ENCODE measurements at places on chromosomes 7 and 10.

DNA sequence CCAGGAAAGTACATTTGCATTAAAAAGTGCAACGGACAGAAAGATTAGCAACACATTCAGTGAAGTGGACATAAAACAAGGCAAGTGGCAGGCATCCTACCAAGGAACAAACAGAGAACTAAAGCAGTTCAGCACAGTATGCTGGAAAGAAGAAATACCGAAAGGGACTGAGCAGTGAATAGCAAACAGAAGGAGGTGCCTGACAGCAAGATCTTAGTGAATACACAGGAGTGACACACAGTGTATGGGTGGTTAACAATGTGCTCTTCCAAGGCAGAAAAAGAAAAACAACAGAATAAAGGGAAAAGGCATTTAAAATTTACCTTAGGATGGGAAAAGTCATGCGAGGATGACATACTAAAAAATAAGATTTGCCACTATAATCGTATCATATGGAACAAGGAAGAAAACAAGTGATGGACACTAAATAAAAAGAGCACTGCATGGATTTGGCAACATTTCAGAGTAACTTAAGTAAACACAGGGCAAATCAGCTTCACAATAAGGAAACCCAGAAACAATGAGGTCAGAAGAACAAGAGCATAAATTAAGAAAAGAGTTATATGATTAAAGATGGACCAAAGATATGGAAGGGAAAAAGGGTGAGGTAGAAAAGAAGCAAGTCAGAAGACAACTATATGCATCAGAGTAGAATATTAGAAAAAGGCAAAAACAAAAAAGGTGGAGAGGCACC lies 29.5 kb downstream of the MEST start:
- DNase-seq = no peak

- no peak for DNase-seq
Observed at GRCh38 chr10:126583552-126584200, 86.8 kb downstream of the C10orf90 start.

DNA sequence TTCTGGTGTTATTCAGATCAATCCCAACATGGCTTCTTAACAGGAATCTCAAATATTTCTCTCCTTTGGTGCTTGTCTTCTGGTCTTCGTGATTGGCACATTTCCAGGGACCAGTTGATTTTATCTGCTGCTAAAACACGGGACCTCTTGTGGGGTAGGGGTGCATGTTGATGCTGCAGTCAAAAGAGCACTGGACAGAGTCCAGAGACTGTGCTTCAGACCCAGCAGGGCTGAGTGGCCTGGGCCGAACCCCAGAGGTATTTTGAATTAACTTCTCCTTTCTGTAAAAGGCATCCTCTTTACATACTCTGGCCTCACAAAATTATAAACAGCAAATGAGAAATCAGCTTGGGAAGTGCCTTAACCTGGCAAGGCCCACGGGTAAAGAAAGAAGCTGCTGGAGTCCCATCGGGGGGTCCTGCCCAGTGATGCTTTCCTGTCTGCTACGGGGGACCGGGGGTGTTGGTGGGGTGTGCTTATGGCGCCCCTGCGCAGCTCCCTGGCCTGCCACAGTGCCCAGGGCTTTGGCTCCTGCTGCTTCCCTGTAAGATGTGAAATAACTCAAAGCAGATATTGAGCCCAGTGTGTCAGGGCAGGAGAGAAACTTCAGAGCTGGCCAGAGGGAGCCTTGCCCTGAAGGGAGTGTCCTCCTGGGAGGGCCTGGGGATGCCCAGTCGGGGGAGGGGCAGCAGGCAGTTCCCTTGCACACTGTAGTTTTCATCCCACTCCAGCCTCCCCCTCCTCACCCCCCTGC lies 230.5 kb downstream of the TCF7L2 start:
- no peak for DNase-seq

GRCh38 chr7:5584821-5585220 lies 161.2 kb upstream of the TNRC18 start:
- DNase-seq = no peak

DNA sequence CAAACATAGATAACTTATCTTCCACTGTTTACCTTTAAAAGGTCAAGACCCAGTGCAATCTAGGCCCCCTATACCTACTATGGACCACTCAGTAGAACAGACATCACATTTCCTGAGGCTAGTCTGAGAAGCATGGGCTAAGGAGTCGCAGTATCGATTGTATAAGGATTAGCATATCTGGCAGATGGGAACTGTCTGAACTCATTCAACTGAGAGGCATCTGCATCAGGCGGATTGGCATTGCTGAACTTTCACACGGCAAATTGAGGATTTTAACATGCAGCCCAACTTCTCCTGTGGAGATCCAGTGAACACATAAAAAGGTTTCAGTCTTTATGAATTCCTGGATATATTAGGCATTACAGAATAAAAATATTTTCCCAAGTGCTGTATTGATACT lies 89.1 kb upstream of the LRGUK start:
- no peak for DNase-seq

DNA sequence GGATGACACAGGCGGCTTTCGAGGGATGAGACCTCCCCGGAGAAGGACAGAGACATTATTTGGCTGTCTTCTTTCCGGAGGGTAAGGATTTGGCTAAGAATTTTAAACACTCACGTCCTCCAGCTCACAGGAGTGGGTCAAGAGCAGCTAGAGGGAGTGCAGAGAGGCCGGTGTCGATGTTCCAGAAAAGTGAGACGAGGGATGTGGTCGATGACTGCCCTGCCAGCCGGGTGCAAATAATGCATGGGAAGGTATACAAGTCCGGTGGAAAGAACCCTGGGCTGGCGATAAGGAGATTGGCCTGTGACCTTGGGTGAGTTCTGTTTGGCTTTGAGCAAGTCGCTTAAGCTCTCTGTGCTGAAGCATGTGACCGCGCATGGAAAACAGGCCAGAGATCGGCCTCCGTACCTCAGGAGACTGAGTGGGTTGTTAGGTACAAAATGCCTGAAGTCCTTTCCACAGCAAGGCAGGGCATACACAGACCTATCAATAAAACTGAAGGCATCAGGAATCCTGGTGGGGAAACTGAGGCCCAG lies 149.1 kb downstream of the UBE2H start:
- DNase-seq = no peak

GRCh38 chr7:26620352-26620751 lies 244.0 kb downstream of the SKAP2 start:
- DNase-seq = no peak

- DNase-seq = no peak
Observed at GRCh38 chr7:50674299-50674698, 108.4 kb downstream of the GRB10 start.

- no peak for DNase-seq
Observed at GRCh38 chr10:76972541-76972940, 665.1 kb downstream of the KCNMA1 start.

GRCh38 chr7:9921326-9921725 lies 1052.3 kb upstream of the PHF14 start:
- no peak for DNase-seq

DNA sequence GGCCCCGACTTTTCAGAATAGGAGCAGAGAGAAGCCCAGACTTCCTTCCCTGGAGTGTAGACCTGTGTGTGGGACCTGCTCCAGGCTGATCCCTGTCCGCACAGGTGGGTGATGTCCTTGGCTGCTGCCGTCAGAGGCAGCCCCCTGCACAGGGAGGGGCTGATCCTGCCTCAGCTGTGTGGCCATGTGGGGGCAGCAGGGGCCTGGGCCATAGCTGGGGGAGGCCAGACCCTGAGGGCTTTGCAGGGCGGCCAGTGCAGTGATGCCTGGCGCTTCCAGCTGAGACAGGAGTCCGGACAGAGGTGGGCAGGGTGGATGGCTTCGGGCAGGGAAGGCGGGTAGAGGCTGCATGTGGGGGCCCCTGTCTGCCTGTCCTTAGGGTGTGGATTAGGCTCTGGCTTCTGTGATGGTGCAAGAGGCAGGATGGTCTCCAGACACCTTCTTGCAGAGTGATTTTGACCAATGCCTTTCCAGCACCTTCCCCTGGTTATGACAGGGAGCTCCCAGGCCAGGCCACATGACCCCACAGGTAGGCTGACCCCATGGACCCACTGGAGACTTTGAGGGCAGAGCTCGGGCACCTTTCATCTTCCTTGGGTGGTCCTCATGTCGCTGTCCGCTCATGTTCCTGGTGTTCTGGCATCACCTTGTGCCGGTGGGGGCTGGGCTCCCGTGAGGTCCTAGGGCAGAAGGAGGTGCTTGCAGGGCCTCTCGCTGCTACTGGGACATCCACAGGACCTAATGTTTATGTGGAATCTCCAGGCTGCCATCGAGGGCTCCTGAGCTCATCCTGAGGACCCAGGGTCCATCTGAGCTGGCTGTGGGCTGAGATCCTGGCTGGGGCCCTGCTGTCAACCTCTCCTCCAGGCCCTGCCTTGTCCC lies 141.5 kb downstream of the ADCY1 start:
- no peak for DNase-seq

DNA sequence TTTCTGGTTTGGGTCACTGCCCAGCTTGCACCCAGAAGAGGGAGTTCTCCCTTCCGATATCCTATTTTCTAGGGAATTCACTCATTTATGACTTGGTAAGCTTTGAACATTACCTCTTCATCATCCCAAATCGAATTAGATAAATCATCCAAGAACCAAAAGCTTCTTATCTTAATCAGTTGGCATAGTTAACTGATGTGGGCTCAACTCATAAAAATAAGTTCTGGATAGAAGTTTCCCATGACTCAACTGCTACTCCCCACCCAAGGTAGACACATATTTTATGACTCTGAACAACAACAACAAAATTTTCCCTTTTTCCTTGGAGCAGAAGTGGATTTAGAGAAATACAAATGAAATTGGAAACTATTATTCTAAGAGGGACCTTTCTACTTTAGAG lies 102.9 kb upstream of the CCDC6 start:
- DNase-seq = no peak

DNA sequence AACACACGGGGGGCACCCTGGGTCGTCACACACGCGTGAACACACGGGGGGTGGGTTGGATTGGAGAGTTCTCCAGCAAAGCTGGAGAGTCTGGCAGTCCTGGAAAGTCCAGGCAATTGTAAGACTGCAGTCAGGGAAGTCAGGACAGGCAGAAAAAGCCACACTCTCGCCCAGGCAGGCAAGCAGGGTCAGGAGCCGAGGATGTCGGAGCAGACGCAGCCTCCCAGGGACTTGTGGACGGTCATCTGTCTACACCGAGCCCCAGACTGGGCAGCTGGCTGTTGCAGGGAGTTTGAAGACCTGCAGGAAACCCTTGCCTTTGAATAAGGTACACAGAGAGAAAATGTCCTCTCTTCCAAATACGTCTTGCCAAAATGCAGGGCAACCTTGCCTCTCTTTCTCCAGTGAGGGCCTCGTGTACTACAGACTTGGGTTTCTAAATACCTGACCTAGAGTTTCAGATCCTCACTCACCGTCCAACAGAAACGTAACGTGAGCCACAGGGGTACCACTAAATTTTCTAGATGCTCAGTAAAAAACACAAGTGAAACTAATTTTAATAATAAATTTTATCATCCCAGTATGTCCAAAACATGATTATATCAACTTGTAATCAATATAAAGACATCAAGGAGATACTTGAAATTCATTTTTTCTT lies 176.7 kb downstream of the ADARB2 start:
- no peak for DNase-seq

GRCh38 chr10:98994030-98994429 lies 241.6 kb downstream of the HPSE2 start:
- DNase-seq = no peak

DNA sequence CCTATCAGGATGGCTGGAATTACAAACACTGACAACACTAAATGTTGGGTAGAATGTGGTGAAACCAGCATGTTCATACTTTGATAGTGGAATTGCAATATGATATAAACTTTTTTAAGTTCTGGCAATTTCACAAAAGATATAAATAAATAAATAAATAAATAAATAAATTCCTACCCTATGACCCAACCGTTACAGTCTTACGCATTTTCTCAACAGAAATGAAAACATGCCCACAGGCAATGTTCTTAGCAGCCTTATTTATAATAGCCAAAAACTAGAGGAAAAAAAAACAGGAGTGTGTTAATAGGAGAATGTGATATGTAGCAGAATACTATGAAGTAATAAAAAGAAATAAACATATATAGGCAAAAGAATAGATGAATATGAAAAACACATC lies 318.9 kb downstream of the IPMK start:
- DNase-seq = no peak

DNA sequence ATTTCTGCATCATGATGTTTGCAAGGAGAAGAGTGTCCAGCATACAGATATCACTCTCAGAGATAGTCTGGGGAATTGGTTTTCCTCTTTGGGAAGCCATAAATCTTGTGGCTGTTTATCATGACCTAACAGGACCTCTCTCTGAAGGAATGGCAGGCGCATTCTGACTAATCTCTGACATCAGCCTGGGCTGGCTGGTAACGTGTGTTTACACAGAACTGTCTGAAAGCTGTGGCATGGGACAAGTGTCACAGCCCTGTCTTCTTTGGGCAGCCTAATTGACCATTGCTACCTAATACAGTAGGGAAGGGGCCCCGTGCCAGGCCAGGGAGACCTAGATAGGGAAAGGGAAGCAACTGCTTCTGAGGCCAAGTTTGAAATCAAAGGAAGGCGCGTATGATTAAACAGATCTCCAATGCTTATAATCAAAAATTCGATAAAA lies 73.9 kb upstream of the CABCOCO1 start:
- no peak for DNase-seq

DNA sequence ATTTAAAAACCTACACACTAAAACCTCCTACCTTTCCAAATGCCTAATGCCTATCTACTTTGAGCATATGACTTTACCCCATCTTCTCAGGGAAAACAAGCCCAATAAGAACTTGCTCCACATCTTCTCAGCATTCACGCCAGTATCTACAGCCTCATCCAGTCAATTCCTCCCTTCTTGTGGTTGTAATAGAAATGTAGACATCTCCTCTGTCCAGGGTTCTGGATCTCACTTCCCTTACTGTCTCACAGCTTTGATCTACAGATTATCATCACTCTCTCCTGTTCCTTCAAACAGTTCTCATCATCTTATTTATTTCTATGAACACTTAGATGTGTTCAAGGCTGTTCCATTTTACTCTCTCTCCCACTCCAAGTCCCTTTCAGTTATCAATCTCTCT lies 70.4 kb upstream of the NOBOX start:
- no peak for DNase-seq

DNA sequence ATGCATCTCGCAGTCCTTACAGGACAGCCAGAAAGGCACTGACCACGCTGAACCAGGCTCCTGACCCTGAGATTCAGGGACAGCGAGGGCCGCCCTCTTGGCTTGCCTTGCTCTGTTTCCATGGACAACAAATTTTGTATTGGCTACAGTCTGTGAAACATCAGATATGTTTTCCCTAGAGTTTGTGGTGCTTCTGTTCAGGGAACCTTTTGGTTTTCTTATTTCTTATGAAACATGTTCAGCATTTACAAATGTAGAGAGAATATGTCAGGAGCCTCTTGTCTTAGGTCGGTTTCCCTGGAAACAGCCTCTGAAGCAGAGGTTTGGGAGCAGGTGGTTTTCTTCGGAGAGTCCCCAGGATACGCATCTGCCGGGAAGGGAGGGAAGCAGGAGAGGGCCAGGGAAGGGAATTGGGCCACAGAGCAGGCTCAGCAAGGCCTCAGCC lies 260.1 kb downstream of the CCDC3 start:
- DNase-seq = no peak

- DNase-seq = no peak
Observed at GRCh38 chr10:44689368-44689767, 221.8 kb upstream of the TMEM72 start.

Measured in NCI-H1694 (cell line).